ENCODE measurements at places on chromosomes 2 and 18.

DNA sequence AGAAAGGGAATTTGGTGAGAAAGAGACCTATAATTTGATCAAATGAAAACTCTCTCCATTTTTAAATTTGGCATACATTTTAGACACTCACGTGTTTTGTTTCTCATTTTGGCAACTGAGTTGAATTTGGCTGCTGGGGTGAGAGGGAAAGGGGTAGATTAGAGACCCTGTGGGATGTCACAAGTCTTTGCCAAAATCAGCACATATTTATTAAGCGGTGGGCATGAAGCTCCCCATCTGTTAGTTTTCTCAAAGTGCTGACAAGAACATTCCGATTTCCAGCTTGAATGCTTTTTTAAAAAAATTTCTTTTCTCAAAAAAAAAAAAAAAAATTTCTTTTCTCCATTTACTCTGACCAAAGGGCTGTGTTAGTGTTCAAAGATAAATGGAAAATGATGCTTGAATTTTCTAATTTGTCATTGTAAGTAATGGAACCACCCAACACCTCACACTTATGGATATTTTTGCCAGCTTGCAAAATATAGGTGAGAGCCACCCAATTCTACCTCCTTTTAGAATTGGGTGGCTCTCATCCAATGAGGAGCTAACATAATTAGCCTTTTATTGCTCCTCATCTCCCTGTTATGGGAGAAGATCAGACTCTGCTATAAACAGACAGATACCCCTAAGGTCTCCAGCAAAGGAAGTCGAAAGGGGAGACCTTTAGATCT is 222.9 kb upstream of the FN1 start:
- no peak for DNase-seq

DNA sequence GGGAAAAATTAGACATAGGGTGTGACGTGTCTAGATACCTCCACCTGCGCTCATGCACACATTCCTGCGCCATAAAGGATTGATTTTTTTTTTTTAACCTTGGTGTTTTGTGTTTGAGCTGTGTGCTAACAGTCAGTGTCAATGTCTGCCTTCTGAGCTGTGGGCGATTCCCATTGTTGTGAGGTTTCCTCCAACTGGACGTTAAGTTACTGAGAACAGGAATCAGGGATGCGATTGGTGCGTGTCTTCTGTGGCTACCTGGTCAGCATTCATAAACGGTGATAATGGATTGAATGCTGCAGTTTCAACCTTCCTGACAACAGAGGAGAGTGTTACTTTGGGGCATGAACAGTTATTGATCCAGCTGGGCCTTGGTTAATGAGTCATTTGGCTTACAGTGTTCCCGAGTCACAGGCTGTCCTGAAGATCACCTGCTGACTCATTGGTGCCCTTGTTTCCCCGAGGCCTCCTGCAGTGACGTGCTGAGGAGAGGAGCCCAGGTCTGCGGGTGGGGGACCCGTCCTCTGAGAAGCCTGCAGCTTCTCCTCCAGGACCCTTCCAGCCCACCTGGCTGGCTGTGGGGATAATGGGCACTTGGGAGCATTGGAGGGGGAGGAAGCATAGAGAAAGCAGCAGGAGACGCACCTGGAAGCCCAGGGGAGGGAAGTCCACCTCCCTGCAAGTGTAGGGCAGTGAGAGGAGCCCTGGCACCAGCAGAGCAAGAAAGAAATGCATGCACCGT is 25.8 kb upstream of the CABYR start:
- DNase-seq: no peak

GRCh38 chr2:17583166-17583565 is 42.7 kb downstream of the VSNL1 start:
- DNase-seq: no peak

DNA sequence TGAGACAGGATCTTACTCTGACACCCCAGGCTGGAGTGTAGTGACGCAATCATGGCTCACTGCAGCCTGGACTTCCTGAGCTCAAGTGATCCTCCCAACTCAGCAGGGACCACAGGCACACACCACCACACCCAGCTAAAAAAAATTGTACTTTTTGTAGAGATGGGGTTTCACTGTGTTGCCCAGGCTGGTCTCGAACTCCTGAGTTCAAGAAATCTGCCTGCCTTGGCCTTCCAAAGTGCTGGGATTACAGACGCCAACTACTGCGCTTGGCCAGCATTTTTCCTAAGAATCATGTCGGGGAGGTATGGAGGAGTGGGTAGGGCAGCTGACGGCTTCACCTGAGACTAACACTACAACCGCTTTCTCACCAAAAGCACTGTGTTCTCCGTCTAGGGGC is 50.4 kb downstream of the CYP26B1 start:
- DNase-seq: no peak

GRCh38 chr18:37845498-37845897 is 279.9 kb upstream of the CELF4 start:
- no peak for DNase-seq

GRCh38 chr2:20650877-20651730 is at the start of gene HS1BP3:
TSS of gene HS1BP3 (minus strand) at chr2:20651098. CDS start at chr2:20651063, 35 bp downstream.
- DNase-seq: peak; percentile 74
